ENCODE measurements at places on chromosomes 4 and X. TPM values are rescaled to one million over a fixed set of nuclear protein-coding genes. Genes with fewer than 3 reads are reported as not detected.

Gene STOX2
- 7.9 TPM for total RNA-seq

Gene FAT1
- 125 TPM for total RNA-seq

Gene UNC5C
- total RNA-seq = 20.9 TPM

Gene C4orf33
- total RNA-seq = 11.1 TPM

Gene SOWAHD
- not detected for total RNA-seq

Gene VCX3A
- not detected for total RNA-seq

Gene WAS
- total RNA-seq = 2.3 TPM

Gene SLC6A14
- total RNA-seq = 17.9 TPM

Gene MPC1L
- not detected for total RNA-seq

Gene PLP1
- total RNA-seq = 1.3 TPM

Gene SPP1
- total RNA-seq = 25.0 TPM

Gene PTTG2
- total RNA-seq = not detected

Gene TGIF2LX
- total RNA-seq = not detected

Gene ARX
- total RNA-seq = not detected

Gene ZIC3
- not detected for total RNA-seq

Gene TCP11X2
- not detected for total RNA-seq

Gene PCDH11X
- not detected for total RNA-seq

Gene SPIN2A
- total RNA-seq = 0.32 TPM

Gene CFP
- total RNA-seq = 3.3 TPM

Gene FHDC1
- total RNA-seq = 0.48 TPM

Gene TMPRSS11A
- total RNA-seq = not detected

Gene RGN
- total RNA-seq = 2.6 TPM

Gene NKX6-1
- 0.44 TPM for total RNA-seq

Gene CXorf49
- total RNA-seq = not detected

Gene POU4F2
- total RNA-seq = not detected

Gene ATP1B4
- total RNA-seq = not detected

Gene SSX2
- not detected for total RNA-seq

Gene SMS
- total RNA-seq = 64.7 TPM

Gene FUNDC2
- 76.7 TPM for total RNA-seq

Gene DDIT4L
- total RNA-seq = 1.8 TPM

Gene SYTL5
- 3.9 TPM for total RNA-seq

Gene TEX11
- total RNA-seq = not detected

Gene ADGRG4
- 0.16 TPM for total RNA-seq

Gene MID2
- 28.2 TPM for total RNA-seq

Gene TRAM1L1
- total RNA-seq = 3.1 TPM

Gene PRKG2
- total RNA-seq = 3.5 TPM

Gene CDS1
- 29.6 TPM for total RNA-seq

Gene BST1
- total RNA-seq = 6.4 TPM

Gene CMC4
- total RNA-seq = 19.3 TPM

Gene UBE2D3
- 405 TPM for total RNA-seq

Gene SLC26A1
- 0.33 TPM for total RNA-seq

Gene ASB5
- total RNA-seq = not detected

Gene UGT2B10
- not detected for total RNA-seq

Gene C4orf50
- under 0.01 TPM for total RNA-seq

Gene DCAF4L1
- 0.48 TPM for total RNA-seq

Gene SLC7A11
- total RNA-seq = 0.16 TPM

Gene ARSH
- total RNA-seq = not detected

Gene PITX2
- 2.6 TPM for total RNA-seq

Gene AGTR2
- total RNA-seq = not detected

Gene IL13RA2
- total RNA-seq = 0.32 TPM
